ENCODE measurements at places on chromosomes 12 and 14.

DNA sequence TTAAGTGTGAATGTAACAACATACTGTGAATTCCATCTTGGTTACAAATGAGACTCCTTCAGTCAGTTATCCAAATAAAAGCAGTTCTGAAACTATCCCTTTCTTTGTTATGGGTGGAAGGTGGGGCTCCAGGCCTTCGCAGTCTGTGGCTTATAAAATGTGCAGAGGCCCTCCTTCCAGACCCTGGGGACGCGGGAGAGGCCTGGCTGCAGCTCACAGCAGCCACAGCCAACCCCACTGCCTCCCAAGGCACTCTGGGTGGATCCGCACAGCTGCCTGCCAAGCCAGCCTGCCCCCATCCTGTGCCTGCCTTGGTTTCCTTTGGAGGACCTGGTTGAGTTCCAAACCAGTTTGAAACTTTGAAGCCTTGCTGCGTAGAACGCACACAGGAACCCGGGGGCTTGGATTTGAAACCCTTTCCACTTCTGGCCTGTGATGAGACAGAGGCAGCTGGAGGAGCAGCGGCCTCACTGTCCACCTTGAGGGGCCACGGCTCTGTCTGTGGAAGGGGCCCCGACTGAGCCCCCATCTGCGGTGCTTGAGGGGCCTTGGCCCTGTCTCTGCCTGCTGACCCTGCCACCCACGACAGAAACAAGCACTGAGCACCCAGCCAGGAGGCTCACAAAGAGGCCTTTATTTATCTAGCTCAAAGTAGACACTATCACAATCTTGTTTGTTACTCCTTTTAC, 30.4 kb downstream of the CCNK start:
- H3K27me3 ChIP-seq: no peaks in the 10 kb centered on the region
- H3K4me1 ChIP-seq: no peaks in the 10 kb centered on the region
- H3K36me3 ChIP-seq: peaks cover 45% of the 10 kb centered on the region

- H3K27ac ChIP-seq: no peak overlapping the region
- no peaks in the 10 kb centered on the region for H3K4me1 ChIP-seq
- no peak for DNase-seq
- H3K27me3 ChIP-seq: no peaks in the 10 kb centered on the region
- H3K4me3 ChIP-seq: no peak overlapping the region
Observed at GRCh38 chr12:52338241-52338960, 17.2 kb upstream of the KRT83 start.

- no peak overlapping the region for H3K27ac ChIP-seq
- H3K27me3 ChIP-seq: no peaks in the 10 kb centered on the region
- H3K4me1 ChIP-seq: no peaks in the 10 kb centered on the region
Observed at GRCh38 chr12:88299567-88300101, 157.5 kb downstream of the TMTC3 start.

DNA sequence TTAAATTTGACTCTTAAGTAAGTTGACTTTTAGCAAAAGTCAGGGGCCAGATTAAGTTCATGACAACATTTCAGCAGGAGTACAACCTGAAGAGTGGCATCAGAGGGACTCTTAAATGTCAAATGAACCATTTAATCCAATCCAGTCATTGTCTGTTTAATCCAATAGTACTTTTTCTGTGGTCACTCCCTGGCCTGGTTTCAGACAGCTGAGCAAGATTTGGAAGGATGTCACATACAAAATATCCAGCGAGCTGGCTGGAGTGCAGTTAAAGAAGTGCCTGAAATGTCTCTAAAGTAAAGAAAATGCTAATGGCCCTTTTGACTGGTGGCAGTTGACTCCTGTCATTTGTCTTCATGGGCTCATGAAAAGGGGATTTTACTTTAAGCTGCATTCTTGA, 1082.1 kb downstream of the AACS start:
- no peaks in the 10 kb centered on the region for H3K27me3 ChIP-seq
- no peak overlapping the region for H3K4me3 ChIP-seq
- peaks cover 2% of the 10 kb centered on the region for H3K36me3 ChIP-seq
- no peaks in the 10 kb centered on the region for H3K4me1 ChIP-seq
- H3K27ac ChIP-seq: no peak overlapping the region
- no peak for DNase-seq

DNA sequence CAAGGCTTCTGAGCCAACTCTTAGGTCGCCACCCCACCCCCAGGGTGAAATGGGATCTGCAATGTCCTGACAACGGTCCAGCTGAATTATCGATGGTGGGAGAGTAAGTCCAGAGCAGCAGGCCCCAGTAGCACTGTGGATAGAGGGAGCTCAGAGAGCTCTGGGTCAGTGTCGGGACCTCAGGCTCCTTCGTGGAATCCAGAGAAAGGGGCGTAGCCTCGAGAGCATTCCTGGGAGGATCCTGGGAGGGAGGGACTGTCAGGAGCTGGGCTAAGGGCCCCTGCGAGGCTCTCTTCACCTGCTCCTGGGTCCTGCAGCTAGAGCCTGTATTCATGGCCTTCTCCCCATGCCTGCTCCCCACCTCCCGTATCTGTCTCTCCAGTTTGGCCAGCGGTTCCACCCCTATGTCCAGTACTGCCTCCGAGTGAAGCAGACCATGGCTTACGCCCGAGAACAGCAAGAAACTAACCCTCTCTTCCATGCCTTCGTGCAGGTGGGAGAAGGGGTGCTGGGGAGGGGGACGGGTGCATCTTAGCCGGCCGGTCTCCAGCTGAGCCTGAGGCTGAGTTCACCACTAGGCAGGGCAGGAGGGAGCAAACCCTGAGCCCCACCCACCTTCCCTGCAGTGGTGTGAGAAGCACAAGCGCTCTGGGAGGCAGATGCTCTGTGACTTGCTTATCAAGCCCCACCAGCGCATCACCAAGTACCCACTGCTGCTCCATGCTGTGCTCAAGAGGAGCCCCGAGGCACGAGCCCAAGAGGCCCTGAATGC, 6.6 kb downstream of the PLEKHG6 start:
- H3K36me3 ChIP-seq: peaks cover 65% of the 10 kb centered on the region
- no peaks in the 10 kb centered on the region for H3K27me3 ChIP-seq
- H3K4me3 ChIP-seq: no peak overlapping the region
- H3K4me1 ChIP-seq: peaks cover 7% of the 10 kb centered on the region
- DNase-seq: peak; percentile 64

DNA sequence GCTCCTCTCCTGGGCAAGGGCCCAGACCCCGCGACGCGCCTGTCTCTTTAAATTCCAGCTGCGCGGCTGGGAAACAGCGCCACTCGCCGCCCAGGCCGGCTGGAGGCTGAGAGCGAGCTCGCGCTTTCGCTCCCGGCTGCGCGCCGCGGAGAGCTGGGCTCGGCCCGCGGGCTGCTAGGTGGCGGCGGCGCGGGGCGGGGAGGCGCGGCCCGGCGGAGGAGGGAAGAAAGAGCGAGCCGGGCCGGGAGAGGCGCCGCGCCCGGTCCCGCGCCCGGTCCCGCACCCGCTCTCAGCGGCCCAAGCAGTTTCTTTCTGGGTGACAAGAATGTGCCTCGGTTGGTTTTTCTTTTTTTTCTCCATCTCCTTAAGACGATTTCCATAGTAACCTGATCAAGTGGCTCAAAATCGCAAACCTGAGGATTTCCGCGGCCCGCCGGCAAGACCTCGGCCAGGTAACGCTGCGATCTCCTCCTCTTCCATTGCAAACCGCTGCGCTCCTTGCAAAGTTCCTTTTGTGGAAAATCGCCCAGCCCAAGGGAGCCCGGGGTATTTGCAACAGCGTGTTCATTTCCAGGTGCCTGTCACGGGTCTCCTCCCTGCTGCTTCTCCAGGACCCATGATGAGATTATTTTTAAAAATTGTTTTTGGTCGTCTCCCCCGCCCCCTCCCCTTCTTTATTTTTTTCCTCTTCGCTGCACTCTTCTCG, 259.5 kb upstream of the E2F7 start:
- no peak overlapping the region for H3K27ac ChIP-seq
- H3K27me3 ChIP-seq: peaks cover 3% of the 10 kb centered on the region
- peak overlapping the region; percentile 94 for H3K4me3 ChIP-seq
- peaks cover 3% of the 10 kb centered on the region for H3K4me1 ChIP-seq
- H3K36me3 ChIP-seq: no peaks in the 10 kb centered on the region

- no peaks in the 10 kb centered on the region for H3K36me3 ChIP-seq
- no peaks in the 10 kb centered on the region for H3K27me3 ChIP-seq
- no peak overlapping the region for H3K27ac ChIP-seq
- no peaks in the 10 kb centered on the region for H3K4me1 ChIP-seq
- no peak overlapping the region for H3K4me3 ChIP-seq
Observed at GRCh38 chr12:72256725-72257124, 15.4 kb upstream of the TRHDE start.

GRCh38 chr14:47466916-47467315, 208.5 kb downstream of the MDGA2 start:
- no peaks in the 10 kb centered on the region for H3K4me1 ChIP-seq
- H3K4me3 ChIP-seq: no peak overlapping the region
- H3K36me3 ChIP-seq: no peaks in the 10 kb centered on the region
- no peak overlapping the region for H3K27ac ChIP-seq

GRCh38 chr12:19596434-19597166, 157.3 kb downstream of the AEBP2 start:
- H3K4me1 ChIP-seq: no peaks in the 10 kb centered on the region
- no peaks in the 10 kb centered on the region for H3K36me3 ChIP-seq
- no peak for DNase-seq
- H3K27me3 ChIP-seq: no peaks in the 10 kb centered on the region
- no peak overlapping the region for H3K27ac ChIP-seq

DNA sequence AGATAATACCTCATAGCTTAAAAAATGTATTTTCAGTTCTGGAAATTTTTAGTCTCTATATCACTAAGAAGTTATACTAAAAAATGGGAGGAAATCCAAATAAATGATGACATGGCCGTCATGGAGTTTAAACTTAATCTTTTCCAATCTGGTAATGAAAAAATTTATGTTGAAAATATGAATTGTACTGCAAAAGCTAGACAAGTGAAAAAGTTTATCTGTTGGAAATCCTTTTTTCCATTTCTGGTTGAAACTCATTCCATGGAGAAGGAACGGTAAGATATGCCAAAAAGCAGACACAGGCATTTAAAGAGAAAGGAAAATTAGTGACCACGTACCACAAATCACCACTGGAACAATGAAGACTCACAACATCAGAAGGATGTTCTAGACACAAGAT, 314.2 kb upstream of the PRICKLE1 start:
- no peaks in the 10 kb centered on the region for H3K36me3 ChIP-seq
- H3K27me3 ChIP-seq: no peaks in the 10 kb centered on the region
- H3K4me3 ChIP-seq: no peak overlapping the region
- no peaks in the 10 kb centered on the region for H3K4me1 ChIP-seq
- H3K27ac ChIP-seq: no peak overlapping the region

- no peak for DNase-seq
- no peaks in the 10 kb centered on the region for H3K36me3 ChIP-seq
- H3K27me3 ChIP-seq: no peaks in the 10 kb centered on the region
- H3K4me3 ChIP-seq: no peak overlapping the region
- no peak overlapping the region for H3K27ac ChIP-seq
- no peaks in the 10 kb centered on the region for H3K4me1 ChIP-seq
Observed at GRCh38 chr14:35890308-35890707, 64.2 kb downstream of the BRMS1L start.

GRCh38 chr12:65728848-65729793, 95.2 kb upstream of the HMGA2 start:
- no peak overlapping the region for H3K27ac ChIP-seq
- H3K4me1 ChIP-seq: no peaks in the 10 kb centered on the region
- H3K27me3 ChIP-seq: peaks cover 4% of the 10 kb centered on the region
- peak overlapping the region; percentile 89 for H3K4me3 ChIP-seq
- H3K36me3 ChIP-seq: no peaks in the 10 kb centered on the region

GRCh38 chr14:69495341-69495921, 10.9 kb downstream of the PLEKHD1 start:
- no peaks in the 10 kb centered on the region for H3K27me3 ChIP-seq
- H3K36me3 ChIP-seq: no peaks in the 10 kb centered on the region
- H3K27ac ChIP-seq: no peak overlapping the region
- DNase-seq: no peak
- no peak overlapping the region for H3K4me3 ChIP-seq

GRCh38 chr14:102908766-102909455, 13.6 kb upstream of the AMN start:
- H3K4me3 ChIP-seq: no peak overlapping the region
- DNase-seq: no peak
- H3K36me3 ChIP-seq: peaks cover 32% of the 10 kb centered on the region
- H3K27me3 ChIP-seq: no peaks in the 10 kb centered on the region
- no peaks in the 10 kb centered on the region for H3K4me1 ChIP-seq
- H3K27ac ChIP-seq: no peak overlapping the region

DNA sequence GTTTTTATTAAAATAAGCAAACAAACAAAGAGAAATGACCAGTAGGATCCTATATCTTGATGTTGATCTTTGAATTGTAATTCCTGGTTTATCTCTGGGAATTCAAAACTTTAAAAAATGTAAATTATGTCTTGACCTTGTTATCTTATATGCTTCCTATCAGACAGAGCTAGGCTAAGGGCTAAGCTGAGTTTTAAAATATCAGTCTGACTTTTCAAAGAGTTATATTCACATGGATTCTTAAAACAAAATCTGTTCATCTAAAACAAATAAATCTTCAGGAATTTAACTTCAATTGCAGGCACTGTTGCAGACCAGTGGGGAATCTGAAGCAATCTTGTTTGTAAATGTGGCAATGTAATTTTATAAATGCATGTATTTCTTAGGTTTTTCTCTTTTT, 1144.1 kb downstream of the LRFN5 start:
- H3K4me1 ChIP-seq: no peaks in the 10 kb centered on the region
- no peaks in the 10 kb centered on the region for H3K36me3 ChIP-seq
- DNase-seq: no peak
- H3K27me3 ChIP-seq: no peaks in the 10 kb centered on the region

DNA sequence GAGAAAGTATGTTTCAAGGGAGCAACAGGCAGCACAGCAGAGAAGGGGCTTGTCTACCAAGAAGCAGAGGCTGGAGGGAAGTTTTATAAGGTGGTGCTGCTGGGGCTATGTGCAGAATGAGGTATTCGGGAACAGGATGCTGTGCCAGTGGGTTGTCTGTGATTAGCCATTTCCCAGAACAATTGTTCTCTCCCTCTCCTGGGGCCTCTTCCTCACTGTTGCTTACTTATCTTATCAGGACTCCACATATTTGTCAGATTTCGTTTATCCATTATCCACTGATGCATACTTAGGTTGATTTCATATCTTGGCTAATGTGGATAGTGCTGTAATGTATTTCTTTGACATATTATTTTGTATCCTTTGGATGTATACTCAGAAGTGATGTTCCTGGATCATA, 195.1 kb upstream of the RTL1 start:
- no peak overlapping the region for H3K4me3 ChIP-seq
- peaks cover 9% of the 10 kb centered on the region for H3K36me3 ChIP-seq
- DNase-seq: no peak
- no peaks in the 10 kb centered on the region for H3K4me1 ChIP-seq
- no peak overlapping the region for H3K27ac ChIP-seq
- H3K27me3 ChIP-seq: no peaks in the 10 kb centered on the region

DNA sequence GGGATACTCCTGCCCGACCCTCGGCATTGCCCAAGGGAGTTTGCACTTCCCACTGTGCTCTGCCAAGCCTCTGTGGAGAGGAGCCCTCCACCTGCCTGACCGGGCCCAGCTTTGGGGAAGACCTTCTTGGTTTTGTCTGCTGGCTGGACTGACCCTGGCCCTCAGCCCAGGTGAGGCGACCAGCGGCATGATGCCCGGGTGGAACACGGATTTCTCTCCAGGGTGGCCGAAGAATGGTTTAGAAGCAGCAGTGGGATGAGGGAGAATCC, 15.6 kb downstream of the ZBTB42 start:
- no peaks in the 10 kb centered on the region for H3K4me1 ChIP-seq
- DNase-seq: no peak
- H3K27me3 ChIP-seq: no peaks in the 10 kb centered on the region
- peak overlapping the region; percentile 90 for H3K4me3 ChIP-seq

All from H9 (cell line).